ENCODE measurements at places on chromosomes 7 and 10. TPM values are rescaled to one million over a fixed set of nuclear protein-coding genes. Genes with fewer than 3 reads are reported as not detected.

PON3 gene
- not detected for total RNA-seq

UNCX gene
- not detected for total RNA-seq

AKR1C8 gene
- total RNA-seq, result not detected

FZD8 gene
- total RNA-seq, result 7.0 TPM

EFCAB10 gene
- total RNA-seq, result not detected

CLDN4 gene
- 0.14 TPM for total RNA-seq

UNC5B gene
- total RNA-seq, result 22.0 TPM

TRIM24 gene
- total RNA-seq, result 3.4 TPM

NRG3 gene
- not detected for total RNA-seq

TCF7L2 gene
- 4.8 TPM for total RNA-seq

BEND7 gene
- total RNA-seq, result 5.0 TPM

DRGX gene
- total RNA-seq, result not detected

ATAD1 gene
- 31.0 TPM for total RNA-seq

NEBL gene
- total RNA-seq, result under 0.01 TPM

NUP42 gene
- 20.2 TPM for total RNA-seq

AMZ1 gene
- 0.28 TPM for total RNA-seq

TDRD1 gene
- 0.83 TPM for total RNA-seq

ACSL5 gene
- total RNA-seq, result 1.7 TPM

BMPR1A gene
- 48.9 TPM for total RNA-seq

DPY19L1 gene
- 47.3 TPM for total RNA-seq

MUC3A gene
- not detected for total RNA-seq

PRSS2 gene
- not detected for total RNA-seq

EBF3 gene
- total RNA-seq, result 3.7 TPM

PRF1 gene
- under 0.01 TPM for total RNA-seq

WNT8B gene
- not detected for total RNA-seq

CUZD1 gene
- total RNA-seq, result 0.55 TPM

GPNMB gene
- total RNA-seq, result 58.6 TPM

PNLIPRP3 gene
- 0.09 TPM for total RNA-seq

LEP gene
- total RNA-seq, result 0.09 TPM

CDNF gene
- 1.1 TPM for total RNA-seq

GNGT1 gene
- total RNA-seq, result 0.37 TPM

CYP2C18 gene
- not detected for total RNA-seq

BMPER gene
- total RNA-seq, result 32.6 TPM

AGR3 gene
- not detected for total RNA-seq

NET1 gene
- 8.8 TPM for total RNA-seq

C10orf90 gene
- total RNA-seq, result under 0.01 TPM

PNLIPRP1 gene
- not detected for total RNA-seq

CELF2 gene
- 4.0 TPM for total RNA-seq

OPN1SW gene
- total RNA-seq, result not detected

PSD gene
- 6.3 TPM for total RNA-seq

TMED4 gene
- 108 TPM for total RNA-seq

UPK3B gene
- 0.46 TPM for total RNA-seq

MUC12 gene
- 0.92 TPM for total RNA-seq

OLAH gene
- 0.09 TPM for total RNA-seq

ABCB8 gene
- 19.2 TPM for total RNA-seq

PDE1C gene
- total RNA-seq, result 0.92 TPM

MLXIPL gene
- 0.37 TPM for total RNA-seq

ADAMTS14 gene
- total RNA-seq, result 5.5 TPM

ITPRID1 gene
- total RNA-seq, result not detected

HOXA10 gene
- 11.8 TPM for total RNA-seq

SCART1 gene
- 1.9 TPM for total RNA-seq
